ENCODE measurements at places on chromosomes 6 and 20. TPM values are rescaled to one million over a fixed set of nuclear protein-coding genes. Genes with fewer than 3 reads are reported as not detected.

Gene REM1
- not detected for total RNA-seq

Gene JAG1
- 2.4 TPM for total RNA-seq

Gene APOM
- total RNA-seq: 0.98 TPM

Gene GLO1
- total RNA-seq: 56.1 TPM

Gene NHSL1
- 3.0 TPM for total RNA-seq

Gene TRAPPC3L
- total RNA-seq: not detected

Gene CENPQ
- total RNA-seq: 3.7 TPM

Gene TDRD6
- total RNA-seq: under 0.01 TPM

Gene TEAD3
- 47.5 TPM for total RNA-seq

Gene LZTS3
- 6.1 TPM for total RNA-seq

Gene MTFR2
- total RNA-seq: 2.0 TPM

Gene CUL9
- 40.4 TPM for total RNA-seq

Gene TFAP2A
- 24.3 TPM for total RNA-seq

Gene NFATC2
- total RNA-seq: 5.1 TPM

Gene OVOL2
- 17.7 TPM for total RNA-seq

Gene OTOR
- not detected for total RNA-seq

Gene BFSP1
- 7.5 TPM for total RNA-seq

Gene TBXT
- not detected for total RNA-seq

Gene ADTRP
- total RNA-seq: 2.0 TPM

Gene RBPJL
- total RNA-seq: not detected

Gene UBE2C
- 3.9 TPM for total RNA-seq

Gene WFDC5
- not detected for total RNA-seq

Gene NOL4L
- 4.8 TPM for total RNA-seq

Gene DDX39B
- total RNA-seq: 338 TPM

Gene AFG1L
- 8.2 TPM for total RNA-seq

Gene CTAGE9
- 0.11 TPM for total RNA-seq

Gene ZNF76
- total RNA-seq: 27.5 TPM

Gene CNR1
- not detected for total RNA-seq

Gene SCAND1
- total RNA-seq: 72.2 TPM

Gene GPR63
- total RNA-seq: 2.1 TPM

Gene COL9A3
- 3.1 TPM for total RNA-seq

Gene KCNK5
- not detected for total RNA-seq

Gene OOEP
- not detected for total RNA-seq

Gene CRISP2
- total RNA-seq: not detected

Gene PCMTD2
- total RNA-seq: 29.2 TPM

Measured in placental epithelial cell (primary cell).